ENCODE measurements at places on chromosomes 2 and 18.

- DNase-seq = no peak
Observed at GRCh38 chr2:156023229-156023869, 309.2 kb downstream of the NR4A2 start.

DNA sequence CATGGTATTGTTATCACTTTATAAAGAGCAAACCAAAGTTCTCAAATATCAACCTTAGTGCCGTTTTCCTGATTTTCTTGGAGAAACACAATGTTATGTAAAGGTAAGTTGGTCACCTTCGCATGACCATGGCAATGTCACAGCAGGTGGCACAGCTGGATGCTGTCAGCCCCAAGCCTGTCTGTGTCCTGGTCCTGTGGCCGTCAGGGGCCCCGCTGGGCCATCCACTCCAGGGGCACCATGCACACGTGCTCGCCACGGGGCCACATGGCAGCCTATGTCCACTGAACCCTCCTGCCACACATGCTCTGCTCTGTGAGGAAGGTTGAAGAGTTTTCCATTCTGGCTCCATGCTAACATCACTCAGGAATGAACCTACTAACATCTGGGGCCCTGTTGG lies 85.9 kb downstream of the EIPR1 start:
- no peak for DNase-seq

DNA sequence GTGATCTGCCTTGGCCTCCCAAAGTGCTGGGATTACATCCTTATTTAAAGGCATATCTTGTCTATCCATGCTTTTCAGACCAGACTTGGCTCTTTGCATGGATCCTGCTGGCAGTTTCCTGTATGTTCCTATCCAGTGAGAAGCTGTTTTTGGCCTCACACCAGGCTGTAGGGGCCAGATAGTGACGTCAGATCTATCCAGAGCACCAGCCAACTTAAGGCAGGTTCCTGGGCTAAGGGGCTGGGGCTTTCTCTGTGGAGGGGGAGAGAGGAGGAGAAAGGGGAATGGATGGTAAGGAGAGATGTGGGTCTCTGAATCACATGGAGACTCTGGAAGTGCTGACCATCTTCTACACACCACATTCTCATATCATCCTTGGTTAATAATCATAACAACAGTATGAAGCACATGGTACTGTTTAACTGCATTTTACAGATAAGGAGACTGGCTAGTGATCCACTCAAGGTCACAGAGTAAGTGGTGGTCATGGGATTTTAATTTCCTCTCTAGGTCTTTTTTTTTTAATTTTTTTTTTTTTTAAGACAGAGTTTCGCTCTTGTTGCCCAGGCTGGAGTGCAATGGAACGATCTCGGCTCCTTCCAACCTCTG lies 2.0 kb upstream of the FAM117B start:
- DNase-seq = peak; percentile 37

DNA sequence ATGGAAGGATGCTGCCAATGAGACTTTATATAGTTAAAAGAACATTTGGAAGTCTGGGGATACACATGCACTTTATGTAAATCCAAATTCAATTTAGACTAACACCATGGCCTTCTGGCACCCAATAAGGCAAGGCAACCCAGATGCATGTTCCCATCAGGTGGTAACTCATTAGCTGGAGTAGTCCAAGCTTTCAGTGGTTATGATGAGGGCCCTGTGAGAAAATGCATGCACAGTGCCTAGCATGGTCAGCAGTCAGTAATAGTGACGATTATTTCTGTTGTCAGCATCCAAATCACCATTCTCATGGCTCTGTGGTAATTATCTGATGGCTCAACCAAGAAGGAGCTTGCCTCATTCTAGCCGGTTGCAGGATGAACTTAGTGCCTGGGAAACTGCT lies 70.3 kb upstream of the CTLA4 start:
- no peak for DNase-seq

DNA sequence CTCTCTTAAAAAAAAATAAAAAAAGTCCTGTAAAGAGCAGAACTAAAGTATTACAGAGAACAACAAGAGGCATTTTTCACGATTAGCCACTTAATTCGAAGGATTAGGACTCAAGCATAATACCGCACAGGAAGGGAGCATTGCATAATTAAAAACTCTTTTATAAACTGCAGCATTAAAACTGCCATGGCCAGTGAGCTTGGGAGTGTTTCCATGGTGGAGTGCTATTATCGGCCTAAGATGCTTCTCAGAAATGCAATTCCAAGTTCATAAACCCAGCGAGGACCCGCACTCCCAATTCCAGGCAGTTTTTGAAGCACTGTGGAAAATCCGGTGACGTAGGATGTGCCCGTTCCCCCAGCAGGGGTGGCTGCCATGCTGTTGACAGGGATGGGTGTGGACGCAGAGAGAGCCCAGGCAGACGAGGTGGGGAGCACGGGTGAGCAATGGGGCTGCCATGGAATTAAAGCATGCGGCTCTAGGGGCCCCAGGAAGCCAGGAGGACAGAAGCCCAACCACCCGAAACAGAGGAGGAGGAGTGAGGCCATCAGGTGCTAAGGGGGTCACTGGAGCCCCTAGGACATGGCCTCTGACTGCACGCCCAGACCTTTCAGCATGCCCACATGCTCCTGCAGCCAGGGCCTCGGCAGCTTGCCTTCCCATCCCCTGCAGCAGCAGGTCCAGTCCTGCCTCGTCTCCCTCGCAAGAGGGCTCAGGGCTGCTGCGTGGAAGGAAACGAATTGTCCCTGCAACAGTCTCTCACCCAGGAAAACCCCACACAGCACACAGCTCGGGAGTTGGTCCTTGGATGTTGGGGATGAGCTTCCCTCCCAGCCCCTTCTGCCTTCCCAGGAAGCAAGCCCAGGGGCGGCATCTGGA lies 233.4 kb downstream of the NDUFA10 start:
- DNase-seq = no peak

GRCh38 chr18:3012136-3013023 lies 564 bp downstream of the LPIN2 start:
- DNase-seq = no peak

DNA sequence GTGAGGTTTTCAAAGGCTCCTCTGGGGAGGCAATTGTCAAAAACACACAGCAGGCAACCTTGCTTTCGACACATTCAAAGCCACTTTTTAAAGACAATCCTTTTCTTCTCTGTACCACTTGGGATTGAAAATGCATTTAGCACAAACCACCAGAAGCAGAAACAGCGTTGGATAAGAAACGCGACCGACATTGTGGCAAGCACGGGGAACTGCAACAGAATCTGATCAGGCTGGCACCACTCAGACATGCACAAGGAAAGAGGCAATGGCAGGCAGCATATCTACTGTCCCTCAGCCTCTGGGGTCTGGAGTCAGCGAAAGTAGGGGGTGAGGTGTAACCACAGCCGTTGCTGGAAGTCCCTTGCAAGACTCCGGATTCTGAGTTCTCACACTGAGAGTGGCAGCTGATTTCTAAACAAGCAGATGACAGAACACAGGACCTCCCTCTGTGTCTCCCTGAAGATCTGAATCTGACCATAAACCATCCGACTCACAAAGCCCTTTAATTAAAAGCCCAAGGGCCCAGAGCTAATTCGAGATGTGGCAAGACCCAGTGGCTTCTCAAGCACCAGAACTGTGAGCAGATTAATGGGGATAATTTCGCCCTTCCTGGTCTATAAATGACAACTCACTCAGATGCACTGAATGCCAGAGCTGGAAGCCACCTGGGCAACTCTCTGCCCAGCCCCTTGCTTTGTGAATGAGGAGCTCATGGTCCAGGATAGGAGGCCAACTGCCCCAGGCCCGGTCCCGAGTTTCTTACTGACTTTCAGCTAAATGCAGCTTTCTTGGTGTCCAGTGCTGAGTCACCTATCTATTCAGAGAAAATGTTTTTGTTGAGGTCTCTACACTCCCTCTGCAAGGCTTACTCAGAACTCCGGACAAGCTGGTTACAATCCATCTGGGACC lies 29.6 kb downstream of the CYRIA start:
- DNase-seq = no peak

GRCh38 chr2:66526180-66526579 lies 91.3 kb downstream of the MEIS1 start:
- no peak for DNase-seq

- no peak for DNase-seq
Observed at GRCh38 chr18:5747678-5748077, 147.6 kb downstream of the TMEM200C start.

- DNase-seq = no peak
Observed at GRCh38 chr2:88757025-88757424, 65.6 kb downstream of the RPIA start.

DNA sequence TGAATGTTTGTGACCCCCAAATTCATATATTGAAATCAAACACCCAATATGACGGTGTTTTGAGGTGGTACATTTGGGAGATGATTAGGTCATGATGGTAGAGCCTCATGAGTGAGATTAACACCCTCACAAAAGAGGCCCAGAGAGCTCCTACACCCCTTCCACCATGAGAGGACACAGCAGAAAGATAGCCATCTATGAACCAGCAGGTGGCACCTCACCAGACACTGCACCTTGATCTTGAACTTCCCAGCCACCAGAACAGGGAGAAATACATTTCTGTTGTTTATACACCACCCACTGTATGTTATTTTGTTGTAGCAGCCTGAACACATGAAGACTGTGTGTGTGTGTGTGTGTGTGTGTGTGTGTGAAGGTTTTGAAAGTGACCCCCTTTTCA lies 58.1 kb downstream of the ST3GAL5 start:
- no peak for DNase-seq

DNA sequence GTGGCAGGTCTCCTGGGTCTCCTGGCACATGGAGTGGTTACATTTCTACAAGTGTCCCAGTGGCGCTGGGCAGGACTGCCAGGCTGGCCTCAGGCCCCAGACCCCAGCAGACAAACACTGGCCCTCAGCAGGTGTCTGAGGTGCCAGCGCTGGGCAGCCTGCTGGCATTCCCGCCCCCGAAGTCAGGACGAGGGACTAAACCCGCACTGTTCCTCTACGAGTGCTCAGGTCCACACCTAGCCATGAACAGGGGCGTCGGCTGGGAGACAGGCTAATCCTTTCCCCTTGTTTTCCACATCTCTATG lies 12.8 kb downstream of the SNED1 start:
- DNase-seq = no peak

- DNase-seq = no peak
Observed at GRCh38 chr2:74843899-74844298, 10.0 kb downstream of the HK2 start.

- DNase-seq = no peak
Observed at GRCh38 chr18:23350188-23350587, 102.9 kb upstream of the RIOK3 start.

GRCh38 chr18:26960911-26961310 lies 95.4 kb upstream of the AQP4 start:
- no peak for DNase-seq

GRCh38 chr2:164657129-164657528 lies 35.8 kb upstream of the GRB14 start:
- no peak for DNase-seq

- DNase-seq = no peak
Observed at GRCh38 chr2:217840522-217840921, 162.3 kb downstream of the TNS1 start.

DNA sequence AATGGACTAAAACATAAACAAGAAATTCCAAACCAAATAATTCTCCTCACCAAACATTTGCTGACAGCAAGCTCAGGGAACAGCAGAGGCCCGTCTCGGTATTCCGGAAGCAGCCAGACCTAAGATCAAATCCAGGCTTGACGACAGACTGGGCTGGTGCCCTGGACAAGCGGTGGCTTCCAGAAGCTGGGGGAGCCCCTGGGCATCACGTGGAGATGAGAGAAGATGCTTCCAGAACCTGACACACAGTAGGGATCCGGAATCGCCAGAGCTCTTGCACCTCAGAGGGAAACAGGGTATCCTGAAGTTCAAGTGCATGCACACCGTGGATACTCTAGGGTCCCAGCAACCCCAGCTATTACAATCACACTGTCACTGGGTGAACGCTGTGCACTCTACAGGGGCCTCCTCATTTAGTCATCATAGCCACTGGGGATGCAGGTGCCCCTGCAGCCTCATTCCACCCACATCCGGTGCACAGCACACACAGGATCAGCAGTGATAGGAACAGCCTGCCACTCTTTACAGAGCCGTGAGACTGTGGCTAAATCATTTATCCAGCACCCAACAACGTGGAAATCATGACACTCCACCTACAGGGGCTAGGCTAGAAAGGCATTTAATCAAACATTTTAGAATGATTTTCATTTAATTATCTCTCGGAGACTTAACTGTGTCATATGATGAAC lies 102.6 kb downstream of the HDAC4 start:
- no peak for DNase-seq

- no peak for DNase-seq
Observed at GRCh38 chr2:62460175-62460574, 45.8 kb downstream of the TMEM17 start.

- DNase-seq = no peak
Observed at GRCh38 chr2:67658820-67659219, 261.7 kb downstream of the ETAA1 start.

DNA sequence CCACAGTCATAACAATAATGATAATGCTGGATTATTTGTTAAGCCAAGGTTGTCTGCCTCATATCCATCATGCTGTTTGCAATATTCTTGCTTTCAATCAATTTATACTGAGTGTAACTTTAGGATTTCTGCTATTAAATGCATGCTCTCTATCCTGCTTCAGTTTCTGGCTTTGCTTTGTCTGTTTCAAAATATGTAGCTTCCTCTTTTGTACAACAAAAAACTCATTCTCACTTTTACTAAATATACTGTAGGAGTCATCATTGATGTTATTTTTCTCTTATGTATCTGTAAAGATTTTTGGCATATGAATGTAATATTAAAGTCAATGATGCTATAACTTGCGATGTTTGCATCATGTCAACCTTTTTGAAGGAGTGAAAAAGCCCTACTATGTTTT lies 149.3 kb downstream of the GPD2 start:
- no peak for DNase-seq

GRCh38 chr2:161994761-161995520 lies 79.1 kb downstream of the DPP4 start:
- DNase-seq = no peak

- no peak for DNase-seq
Observed at GRCh38 chr2:127528487-127528886, 2.2 kb upstream of the IWS1 start.

DNA sequence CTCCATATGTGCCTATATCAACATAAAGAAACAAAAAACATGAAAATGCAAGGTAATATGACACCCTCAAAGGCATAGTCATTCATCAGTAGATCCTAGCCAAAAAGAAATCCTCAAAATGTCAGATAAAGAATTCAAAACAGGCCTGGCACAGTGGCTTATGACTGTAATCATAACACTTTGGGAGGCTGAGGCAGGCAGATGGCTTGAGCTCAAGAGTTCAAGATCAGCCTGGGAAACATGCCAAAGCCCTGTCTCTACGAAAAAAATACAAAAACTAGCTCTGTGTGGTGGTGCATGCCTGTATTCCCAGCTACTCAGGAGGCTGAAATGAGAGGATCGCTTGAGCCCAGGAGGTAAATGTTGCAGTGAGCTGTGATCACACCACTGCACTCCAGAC lies 284.6 kb upstream of the KLHL29 start:
- no peak for DNase-seq

- DNase-seq = no peak
Observed at GRCh38 chr2:77034445-77034844, 487.7 kb downstream of the LRRTM4 start.

DNA sequence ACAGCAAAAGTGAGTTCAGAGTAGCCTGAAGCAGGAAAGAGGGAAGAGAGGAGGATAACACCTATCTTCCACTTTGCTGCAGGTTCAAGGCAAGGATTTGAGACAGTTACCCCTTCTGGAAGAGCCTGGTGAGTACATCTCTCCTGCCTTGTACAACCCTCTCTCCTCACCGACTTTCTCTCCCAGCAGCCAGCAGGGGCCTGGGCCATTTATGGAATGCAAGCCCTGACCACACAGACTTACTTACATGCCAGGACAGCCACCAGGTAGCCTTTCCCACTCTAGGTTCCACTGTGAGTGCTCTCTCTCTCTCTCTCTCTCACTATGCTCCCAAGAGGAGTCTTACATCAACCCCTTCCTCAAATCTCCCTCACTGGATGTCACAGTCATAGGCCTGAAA lies 57.0 kb downstream of the BCL11A start:
- DNase-seq = no peak
